ENCODE measurements at places on chromosomes 2 and 18. TPM values are rescaled to one million over a fixed set of nuclear protein-coding genes. Genes with fewer than 3 reads are reported as not detected.

The FAM110C gene
- 10.7 TPM for total RNA-seq

The LRP1B gene
- 0.11 TPM for total RNA-seq

The BCL11A gene
- total RNA-seq = 67.1 TPM

- DNase-seq = no peak
Measured at GRCh38 chr2:47271054-47272000, 116.2 kb upstream of the STPG4 start.

The NMUR1 gene
- total RNA-seq = not detected

- DNase-seq = no peak
Measured at GRCh38 chr18:57927511-57927910, 116.5 kb upstream of the NEDD4L start.

DNA sequence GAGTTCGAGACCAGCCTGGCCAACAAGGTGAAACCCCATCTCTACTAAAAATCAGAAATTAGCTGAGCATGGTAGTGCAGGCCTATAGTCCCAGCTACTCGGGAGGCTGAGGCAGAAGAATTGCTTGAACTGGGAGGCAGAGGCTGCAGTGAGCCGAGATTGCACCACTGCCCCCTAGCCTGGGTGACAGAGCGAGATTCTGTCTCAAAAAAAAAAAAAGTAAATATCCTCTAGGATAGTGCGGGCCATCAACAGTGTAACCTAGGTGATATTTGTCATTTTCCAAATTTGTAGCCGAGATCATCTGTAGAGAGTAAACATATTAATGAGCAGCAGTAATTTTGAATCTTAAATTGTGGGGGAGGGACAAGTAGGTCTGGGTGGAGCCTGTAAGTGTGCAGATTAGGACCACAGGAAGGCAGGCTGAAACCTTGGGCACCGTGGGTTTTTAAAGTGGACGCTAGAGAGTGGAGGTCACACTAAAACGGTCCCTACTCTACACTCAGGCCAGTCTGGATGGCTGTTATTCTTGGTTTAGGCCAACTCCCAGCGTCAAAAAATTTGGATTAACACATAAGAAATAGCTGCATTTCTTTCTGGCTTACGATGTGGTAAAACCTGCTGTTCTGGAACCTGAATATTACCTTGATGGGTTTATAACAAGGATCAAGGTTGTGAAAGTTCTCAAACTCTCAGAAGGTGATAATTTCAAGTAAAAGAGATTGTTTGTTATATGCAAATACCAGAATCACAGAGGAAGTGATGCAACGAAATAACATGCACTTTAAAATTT is 22.7 kb upstream of the TET3 start:
- DNase-seq = no peak

GRCh38 chr18:30454920-30455319 is 587.6 kb downstream of the DSC3 start:
- DNase-seq = no peak

The XDH gene
- total RNA-seq = 0.76 TPM

The GPATCH11 gene
- total RNA-seq = 5.1 TPM

DNA sequence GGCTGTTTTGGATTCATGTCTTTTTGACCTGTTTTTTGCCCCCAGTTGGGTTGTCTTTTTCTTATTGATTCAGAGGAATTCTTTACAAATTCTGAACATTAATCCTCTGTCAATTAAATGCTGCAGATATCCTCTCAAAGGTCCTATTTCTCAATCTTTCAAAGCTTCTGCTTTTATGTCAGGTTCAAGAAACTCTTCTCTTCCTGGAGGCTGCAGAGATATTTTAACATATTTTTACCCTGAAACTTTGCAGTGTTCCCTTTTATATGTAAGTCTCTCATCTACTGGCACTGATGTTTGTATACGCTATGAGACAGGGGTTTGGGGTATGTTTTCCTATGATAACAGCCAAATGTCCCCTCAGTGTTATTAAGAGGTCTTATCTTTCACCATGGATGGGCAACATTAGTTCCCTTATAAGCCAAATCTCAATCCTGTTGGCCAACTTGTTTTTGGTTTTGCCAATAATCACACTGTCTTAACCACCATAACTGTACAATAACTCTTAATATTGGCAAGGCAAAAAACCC is 159.3 kb downstream of the HDAC4 start:
- DNase-seq = no peak

The BUB1 gene
- 1.2 TPM for total RNA-seq

The POTEC gene
- not detected for total RNA-seq

The AMER3 gene
- not detected for total RNA-seq

DNA sequence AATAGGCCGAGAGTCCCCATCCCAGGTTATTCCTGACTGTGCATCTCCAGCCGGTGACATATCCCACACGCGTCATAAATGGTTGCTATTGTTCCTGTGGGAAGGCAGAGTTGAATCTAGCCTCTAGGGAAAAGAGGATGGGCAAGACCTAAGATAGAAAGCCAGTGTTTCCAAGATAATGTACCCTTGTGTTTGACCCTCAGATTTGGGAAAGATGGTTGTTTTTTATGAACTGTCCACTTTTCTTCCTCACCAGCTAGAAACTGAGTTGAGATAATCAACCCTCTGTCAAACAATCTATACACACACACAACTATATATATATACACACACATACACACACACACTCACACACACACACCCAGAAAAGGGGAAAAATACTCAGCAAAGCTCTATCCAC is 131.0 kb downstream of the PRKCE start:
- DNase-seq = no peak

GRCh38 chr2:178478130-178478438 is 316 bp downstream of the FKBP7 start:
- DNase-seq = no peak

- DNase-seq = peak; percentile 53
Measured at GRCh38 chr2:128631698-128632500, 313.2 kb upstream of the HS6ST1 start.

- DNase-seq = no peak
Measured at GRCh38 chr2:73356097-73356496, 29.5 kb upstream of the ALMS1 start.

The SLC4A3 gene
- 1.8 TPM for total RNA-seq

DNA sequence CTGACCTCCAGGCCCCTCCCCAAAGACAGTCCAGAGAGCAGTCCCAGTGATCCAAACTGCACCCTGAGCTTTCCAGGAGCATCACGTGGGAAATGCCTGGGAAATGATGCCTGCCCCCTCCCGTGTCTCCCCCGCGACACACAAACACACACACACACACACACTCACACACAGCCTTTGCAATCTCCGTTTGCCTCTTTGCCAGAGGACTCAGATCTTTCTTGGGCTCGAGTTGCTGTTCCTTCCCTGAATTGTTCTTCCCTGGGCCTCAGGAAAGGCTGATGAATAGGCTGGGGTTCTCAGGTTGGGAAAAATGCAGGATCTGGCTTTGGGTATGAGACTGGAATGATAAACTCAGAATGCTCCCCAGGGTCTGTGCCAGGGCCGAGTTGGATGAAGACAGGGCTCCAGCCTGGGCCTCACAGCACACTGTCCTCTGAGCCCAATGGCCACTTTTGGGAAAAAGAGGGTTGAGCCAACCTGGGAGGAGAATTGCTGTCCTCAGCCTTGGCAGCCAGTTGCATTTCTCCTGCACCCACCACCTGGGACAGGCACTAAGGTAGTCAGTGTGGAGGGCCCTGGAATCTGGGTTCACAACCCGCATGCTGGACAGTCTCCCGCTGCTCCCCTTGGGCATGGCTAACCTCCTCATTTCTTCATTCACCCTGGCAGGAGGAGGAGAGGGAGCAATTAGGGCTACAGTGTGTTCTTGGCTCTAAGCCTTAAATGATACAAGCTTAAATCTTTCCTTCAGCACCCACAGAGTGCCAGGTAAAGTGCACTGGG is 43.9 kb upstream of the ATP6V1B1 start:
- DNase-seq = no peak

- peak; percentile 69 for DNase-seq
Measured at GRCh38 chr2:241150660-241151530, 628 bp downstream of the PPP1R7 start.

DNA sequence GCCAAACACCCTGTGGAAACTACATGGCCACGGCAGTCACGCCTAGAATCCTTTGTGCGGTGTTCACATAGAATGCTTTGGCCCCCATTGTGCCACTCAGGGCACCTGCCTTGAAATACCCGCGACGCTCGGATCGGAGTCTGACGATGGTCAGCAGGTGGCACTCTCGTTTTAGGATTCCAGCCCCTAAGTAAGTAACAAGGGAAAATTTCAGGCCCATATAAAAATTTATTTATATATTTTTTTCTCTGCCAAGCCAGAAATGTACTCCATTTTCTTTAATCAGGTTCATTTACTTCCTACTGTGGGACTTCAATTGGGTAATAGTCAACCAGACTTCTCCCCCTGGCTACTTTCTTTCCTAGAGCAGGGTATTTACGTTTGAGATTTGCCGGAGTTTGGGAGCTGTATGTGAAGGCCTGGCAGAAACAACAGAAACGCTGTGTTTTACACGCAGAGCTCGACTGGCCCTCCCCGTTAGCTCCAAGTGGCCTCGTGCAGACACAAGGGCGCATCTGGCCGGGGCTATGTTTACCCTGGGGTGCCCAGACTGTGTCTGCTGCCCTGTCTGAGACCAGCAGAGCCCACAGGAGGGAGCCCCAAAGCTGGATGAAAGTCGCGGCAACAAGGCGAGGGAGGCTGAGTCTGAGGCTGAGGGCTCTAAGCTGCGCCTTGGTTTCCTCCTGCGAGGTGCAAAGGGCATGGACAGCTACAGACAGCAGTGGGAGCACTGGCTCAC is 41.6 kb downstream of the LRRC30 start:
- DNase-seq = no peak

DNA sequence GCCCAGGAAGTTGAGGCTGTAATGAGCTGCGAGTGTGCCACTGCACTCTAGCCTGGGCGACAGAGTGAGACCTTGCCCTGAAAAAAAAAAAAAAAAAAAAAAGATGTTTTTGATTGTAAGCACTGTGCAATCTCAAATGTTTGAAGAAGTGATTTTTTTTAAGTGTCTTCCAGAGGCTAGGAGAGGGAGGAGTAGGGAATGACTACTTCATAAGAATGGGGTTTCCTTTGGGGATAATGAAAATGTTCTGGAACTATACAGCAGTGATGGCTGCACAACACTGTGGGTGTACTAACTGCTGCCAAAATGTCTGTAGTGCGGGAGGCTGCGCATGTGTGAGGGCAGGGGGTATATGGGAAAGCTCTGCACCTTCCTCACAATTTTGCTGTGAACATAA is 83.7 kb downstream of the MCFD2 start:
- no peak for DNase-seq

The UGT1A6 gene
- total RNA-seq = 12.7 TPM

The PSMA8 gene
- total RNA-seq = not detected

DNA sequence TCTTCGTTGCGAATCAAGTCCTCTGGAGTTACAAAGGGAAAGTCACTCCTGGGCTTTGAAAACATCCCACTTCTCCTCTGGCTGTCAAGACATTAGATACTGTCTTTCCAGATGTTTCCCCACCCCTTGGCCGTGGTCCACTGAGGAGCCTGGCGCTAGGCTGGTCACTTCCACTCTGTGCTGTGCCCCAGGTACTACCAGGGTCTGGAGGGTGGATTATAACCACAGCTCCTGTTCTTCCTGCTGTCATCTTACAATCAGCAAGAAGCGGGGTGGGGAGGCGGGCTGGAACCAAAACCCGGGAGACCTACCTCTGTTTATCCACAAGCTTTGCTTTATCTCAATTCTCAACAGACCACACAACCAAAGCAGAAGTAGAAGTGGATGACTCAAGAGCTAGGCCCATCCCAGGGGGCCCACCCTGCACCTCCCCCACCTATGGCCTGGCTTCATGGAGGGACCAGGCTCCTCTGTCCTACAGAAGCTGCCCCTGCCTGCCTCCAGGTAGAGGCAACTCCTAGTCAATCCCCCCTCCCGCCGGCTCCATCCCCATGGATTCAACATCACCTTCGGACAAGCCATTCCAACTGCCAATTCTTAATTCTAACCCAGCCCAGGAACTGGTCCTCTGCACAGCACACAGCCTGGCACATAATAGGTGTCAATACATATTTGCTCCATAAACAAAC is 17.8 kb downstream of the SMAD7 start:
- no peak for DNase-seq

DNA sequence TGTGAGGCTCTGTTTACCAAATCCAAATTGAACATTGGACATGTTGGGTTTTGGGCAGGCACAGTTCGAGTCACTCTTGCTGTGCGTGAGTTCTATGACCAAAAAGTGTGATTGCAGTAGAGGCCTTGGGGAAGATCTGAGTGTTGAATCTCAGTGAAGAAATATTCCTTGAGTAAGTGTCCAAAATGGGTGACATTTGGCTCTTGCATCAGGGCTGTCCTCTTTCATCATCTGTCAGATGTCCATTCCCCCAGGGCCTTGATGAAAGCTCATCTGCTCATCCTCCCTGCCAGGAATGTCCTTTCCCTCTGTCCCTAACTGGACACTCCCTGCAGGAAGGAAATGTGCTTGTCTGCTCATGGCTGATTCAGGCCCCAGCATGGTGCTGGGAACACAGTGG is 6.4 kb upstream of the SFTPB start:
- DNase-seq = peak; percentile 84

DNA sequence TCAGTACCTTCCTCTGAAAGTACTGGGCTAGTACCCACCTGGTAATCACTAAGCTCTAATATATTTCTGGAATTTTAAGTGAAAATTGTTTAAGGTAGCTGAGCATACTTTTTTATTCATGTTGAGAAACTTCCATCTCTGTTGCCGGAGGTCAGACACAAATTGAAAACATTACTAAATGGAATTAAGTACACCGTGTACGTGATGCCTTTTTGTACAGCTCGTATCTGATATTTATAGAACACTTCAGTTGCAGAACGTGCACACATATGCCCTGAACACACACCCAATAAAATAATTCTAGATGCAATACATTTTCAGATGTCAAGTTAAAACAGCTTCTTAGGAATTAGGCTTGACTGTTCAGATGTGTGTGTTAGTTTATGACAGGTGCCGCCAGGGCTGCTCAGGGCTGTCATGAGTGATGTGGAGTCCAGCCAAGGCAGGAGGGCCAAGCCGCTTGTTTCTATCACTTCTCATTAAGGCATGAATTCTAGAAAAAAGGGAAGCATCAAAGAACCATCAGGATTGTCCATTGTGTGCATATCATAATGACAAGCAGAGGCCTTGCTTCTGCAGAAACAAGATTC is 80.9 kb upstream of the FOSL2 start:
- DNase-seq = no peak

The ANKRD62 gene
- total RNA-seq = not detected

The CFAP210 gene
- total RNA-seq = not detected

GRCh38 chr2:68659081-68659480 is 15.7 kb downstream of the PROKR1 start:
- DNase-seq = no peak

Measured in suprapubic skin (tissue), 4 donors.